ENCODE measurements at places on chromosomes 4 and X.

- no peak for DNase-seq
Observed at GRCh38 chrX:16828124-16828908, 41.8 kb downstream of the RBBP7 start.

DNA sequence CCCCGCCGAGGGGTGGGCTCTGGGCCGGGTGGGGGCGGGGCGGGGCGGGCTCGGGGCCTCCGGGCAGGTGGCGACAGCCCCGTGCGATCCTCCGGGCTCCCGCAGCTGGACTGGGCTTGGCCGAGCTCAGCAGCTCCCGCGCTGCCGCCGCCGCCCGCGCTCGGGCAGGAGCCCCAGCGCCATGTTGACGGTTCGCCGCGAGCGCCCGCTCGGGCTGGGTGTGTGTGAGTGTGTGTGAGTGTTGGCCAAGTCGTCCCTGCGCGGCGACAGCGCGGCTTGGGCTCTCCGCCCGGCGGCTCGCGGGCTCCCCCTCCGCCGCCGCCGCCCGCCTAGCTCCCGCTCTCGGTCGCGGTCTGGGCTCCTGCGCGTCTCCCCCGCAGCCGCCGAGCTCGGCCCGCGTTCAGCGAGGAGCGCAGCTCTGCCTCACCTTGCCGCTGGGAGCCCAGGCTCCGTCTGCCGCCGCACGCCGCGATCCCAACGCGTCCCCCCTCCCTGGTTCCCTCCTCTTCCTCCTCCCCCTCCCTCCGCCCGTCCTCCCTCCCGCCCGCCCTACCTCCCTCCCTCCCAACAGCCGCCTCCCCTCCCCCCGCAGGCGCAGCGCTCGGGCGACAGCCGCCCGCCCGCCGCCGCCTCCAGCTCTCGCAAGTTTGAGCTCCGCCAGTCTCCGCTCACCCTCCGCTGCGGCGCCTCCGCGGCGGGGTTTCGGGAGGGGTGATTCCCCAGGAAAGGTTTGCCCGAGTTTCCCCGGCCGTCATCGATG, at the start of gene BCOR:
Gene BCOR (minus strand): TSS at position 455 of the 760 bp plus-strand sequence. CDS start 20,029 bp downstream, outside the sequence.
- peak; percentile 39 for DNase-seq

DNA sequence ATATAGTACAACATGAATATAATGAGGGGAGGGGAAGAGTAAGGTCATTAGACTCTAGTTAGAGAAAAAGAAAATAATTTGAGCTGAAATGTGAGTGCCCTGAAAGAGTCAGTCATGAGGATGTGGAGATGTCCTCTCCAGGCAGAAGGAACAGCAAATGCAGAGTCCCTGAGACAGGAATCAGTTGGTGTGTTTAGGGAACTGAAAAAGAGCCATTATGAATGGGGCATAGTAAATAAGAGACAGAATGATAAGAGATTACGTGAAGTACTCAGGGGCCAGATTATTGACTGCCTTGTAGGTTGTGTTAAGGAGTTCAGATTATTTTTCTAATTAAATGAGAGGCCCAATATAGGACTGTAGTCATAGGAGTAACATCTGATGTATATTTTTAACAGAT, 147.0 kb downstream of the PDLIM5 start:
- DNase-seq = no peak

DNA sequence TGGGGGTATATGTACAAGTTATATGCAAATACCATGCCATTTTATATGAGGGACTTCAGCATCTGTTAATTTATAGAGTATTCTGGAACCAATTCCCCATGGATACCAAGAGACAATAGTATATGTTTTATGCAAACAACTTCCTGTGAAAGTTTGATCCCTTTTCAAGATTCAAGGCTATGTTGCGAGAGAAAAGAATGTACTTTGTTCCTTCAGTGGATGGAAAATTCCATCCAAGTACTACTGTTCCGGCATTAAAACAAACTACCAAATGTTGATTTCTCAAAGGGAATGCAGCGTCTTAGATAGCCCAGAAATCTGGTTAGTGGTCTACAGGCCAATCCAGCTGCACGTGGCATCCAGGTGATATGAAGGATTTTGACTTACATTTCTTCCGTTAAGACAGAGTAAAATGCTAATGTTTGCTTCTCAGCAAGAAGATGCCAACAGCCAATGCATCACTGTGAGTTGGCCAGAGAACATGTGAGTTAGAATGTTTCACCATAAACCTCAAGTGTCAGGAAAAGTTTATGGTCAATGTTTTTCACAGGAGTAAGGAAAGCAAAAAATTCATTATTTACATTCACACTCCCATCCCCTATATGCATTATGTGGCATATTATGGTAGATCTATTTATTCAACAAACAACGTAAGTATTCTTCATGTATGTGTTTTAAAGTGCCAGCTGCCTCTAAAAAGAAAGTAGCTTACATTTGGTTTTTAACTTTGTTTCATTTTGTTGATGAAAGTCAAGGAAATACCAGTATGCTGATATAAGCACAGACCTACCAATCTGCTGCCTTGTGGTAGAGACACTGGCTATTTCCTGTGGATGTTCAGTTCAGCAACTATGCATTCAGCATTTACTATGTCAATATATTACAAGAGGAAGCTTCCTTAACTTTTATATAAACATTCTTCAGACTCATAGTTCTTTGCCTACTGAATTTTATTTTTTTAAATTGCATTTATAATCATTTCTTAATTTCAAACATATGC, 44.4 kb downstream of the METTL14 start:
- DNase-seq = no peak

- DNase-seq = no peak
Observed at GRCh38 chrX:45233531-45233930, 32.9 kb upstream of the DIPK2B start.

- no peak for DNase-seq
Observed at GRCh38 chrX:69133921-69134542, 31.2 kb downstream of the PJA1 start.

DNA sequence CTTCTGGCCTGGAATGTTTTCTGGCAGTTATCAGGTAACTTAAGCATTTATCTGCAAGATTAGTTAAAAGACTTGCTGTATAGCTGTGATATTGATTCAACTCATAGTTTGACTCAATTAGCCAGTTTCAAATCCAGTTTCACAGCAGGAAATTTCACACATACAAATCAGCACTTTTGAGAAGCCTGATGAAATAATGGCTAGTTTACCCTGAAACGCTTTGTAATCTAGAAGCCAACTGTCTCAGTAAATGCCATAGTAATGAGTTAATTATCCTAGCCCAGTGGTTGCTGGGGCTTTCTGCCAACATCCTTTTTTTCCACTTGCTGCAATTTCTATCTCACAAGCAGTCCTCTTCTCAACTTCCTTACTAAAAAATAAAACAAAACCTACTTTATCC, 53.1 kb downstream of the ARHGEF38 start:
- DNase-seq = no peak

DNA sequence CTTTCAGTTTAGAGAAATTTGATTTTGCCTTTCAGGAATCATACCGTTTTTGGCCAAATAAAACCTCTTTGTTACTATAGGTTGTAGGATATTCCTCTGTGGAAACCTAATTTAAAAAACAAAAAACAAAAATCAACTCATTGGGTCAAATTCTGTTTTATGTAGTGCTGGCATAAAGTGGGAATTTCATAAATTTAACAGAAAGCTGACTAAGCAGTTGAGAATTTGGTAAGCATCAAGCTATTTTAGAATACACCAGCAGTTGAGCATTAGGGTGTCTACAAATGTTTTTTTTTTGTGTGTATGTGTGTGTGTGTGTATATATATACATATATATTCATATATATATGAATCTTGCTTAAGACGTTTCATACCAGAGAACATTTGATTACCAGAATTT, 47.4 kb downstream of the C4orf33 start:
- no peak for DNase-seq

DNA sequence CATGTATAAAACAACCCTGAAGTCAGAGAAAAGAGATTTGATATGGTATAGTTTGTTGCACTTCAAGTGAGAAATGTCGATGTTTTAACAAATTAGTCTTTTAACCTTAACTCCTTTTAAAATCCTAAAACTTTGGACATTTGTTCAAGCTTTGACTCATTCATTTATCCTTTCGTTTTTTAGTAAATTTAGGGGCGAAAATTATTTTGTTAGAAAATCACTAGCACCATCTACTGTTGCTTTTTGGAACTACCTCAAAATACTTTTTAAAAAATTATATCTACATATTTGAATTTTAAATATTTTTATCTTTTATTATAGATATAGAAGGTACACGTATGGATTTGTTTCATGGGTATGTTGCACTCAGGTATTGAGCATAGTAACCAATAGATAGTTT, 165.1 kb upstream of the POF1B start:
- DNase-seq = no peak

DNA sequence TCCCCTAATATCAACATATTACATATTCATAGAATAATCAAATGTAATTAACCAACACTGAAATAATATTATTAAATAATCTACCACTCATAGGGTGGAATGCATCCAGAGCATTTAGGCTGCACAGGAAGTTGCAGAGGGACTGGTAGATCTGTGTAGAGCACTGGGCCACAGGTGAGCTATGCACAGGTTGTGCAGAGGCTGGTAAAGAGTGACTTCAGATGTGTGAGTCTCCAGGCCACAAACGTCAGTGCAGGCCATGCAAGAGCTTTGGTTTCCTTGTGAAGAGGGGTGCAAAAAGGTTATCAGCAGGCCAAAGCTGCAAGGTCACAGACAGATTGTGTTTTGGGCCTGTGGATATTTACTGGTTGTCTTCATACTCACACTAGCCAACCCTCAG, 25.5 kb upstream of the MANBA start:
- no peak for DNase-seq

GRCh38 chr4:156191044-156191781, 237.5 kb upstream of the CTSO start:
- no peak for DNase-seq

GRCh38 chr4:127344071-127344470, 288.7 kb upstream of the INTU start:
- no peak for DNase-seq

DNA sequence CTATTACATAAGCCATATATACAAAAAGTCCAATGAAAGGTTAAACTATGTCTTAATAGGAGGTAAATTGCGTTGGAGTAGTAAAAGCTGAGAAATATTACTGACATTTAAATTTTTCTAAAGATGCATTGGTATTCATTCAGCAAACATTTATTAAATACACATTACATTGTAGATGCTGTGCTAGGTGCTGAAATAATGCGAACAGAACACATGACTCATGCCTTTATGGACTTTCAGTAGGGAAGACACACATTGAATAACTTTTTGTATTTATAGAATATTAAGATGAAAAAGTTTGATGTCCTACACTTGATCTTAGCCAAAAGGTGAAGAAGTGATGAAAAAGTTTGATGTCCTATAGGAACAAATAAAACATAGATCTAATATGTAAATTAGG, 871.1 kb upstream of the SLIT2 start:
- DNase-seq = no peak

DNA sequence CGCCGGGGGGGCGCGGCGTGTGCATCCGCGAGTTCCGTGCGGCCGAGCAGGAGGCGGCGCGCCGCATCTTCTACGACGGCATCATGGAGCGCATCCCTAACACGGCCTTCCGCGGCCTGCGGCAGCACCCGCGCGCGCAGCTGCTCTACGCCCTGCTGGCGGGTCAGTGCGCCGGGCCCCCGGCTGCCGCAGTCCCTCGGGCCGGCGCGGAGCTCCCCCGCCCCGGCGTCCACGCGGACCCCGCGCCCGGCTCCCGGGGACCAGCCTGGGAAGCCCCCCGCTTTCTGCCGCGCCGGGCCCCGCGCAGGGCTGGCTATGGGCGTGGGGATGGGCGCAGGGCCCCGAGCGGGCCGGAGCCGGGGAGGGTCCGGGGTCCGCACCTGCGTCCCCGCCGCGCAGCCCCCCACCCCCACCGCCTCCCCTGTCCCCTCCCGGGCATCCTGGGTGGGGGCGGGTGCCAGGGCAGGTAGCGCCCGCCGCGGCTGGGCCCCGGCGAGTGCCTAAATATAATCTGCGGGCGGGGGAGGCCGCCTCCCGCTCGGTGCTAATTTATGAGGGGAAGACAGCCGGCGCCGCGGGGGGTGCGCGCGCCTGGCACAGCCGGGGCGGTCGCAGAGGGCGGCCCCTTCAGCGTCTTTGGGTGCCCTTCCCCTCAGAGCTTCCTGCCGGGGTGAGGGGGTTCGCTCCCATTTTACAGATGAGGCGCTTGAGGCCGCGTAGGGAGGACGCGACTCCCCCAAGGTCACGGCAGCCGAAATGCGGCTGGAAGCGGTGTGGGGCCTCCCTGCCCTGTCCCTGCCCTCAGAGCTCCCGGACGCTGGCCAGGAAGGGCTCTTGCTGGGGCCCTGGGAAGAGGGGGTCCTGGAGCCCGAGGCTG, 837 bp downstream of the NAT8L start:
- DNase-seq = no peak

DNA sequence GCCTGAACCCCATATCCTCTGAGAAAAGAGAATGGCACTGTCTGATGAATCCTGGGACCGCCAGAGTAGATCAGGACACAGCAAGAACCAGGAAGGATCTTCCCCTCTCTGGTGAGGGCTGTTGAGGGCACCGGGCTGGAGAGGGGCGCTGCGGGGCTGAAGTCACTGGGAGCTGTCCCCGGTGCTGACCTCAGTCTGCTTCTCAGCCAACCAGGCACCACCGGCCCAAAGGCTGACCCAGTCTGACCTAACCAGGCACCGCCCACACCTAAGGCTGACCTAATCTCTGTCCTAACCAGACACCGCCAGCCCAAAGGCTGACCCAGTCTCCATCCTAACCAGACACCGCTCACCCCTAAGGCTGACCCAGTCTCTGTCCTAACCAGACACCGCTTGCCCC, 82.8 kb downstream of the CPZ start:
- DNase-seq = no peak

DNA sequence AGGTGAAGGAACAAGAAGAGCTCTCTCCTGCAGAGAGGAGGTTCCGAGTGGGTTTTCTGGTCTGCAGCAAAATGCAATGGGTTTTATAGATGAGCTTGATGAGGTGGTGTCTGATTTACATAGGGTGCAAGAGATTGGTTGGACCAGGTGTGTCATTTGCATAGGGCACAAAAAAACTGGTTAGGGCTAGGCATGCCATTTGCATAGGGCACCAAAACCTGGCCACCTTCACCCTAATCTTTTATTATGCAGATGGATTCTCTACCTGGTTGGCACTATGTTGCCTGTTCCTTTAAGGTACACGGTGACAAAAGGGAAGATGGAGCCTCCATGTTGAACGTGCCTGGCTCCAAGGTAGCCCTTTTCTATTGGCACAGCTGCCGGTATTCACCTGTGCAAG, 94.5 kb upstream of the PRKX start:
- DNase-seq = no peak

DNA sequence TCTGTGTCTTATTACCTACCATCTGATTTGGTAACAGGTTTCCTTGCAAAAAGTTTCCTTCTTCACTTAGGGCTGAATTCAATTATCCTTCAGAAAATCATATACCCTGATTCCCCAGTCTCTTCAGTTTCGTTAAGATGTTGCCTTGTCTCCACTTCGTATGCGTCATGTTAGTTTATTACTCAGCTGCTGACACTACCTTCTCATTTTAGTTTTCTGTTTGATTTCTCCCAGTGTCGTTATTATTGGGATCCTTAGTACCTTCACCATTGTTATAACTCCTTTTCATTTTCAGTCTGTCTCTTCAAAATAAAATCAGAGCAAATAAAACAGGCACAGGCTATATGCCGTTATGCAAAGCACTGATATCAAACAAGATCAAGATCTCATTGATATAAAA, 87.5 kb upstream of the RBPJ start:
- DNase-seq = no peak

GRCh38 chr4:1050486-1051213, 39.2 kb downstream of the FGFRL1 start:
- no peak for DNase-seq

GRCh38 chrX:14505648-14506047, 23.7 kb upstream of the GLRA2 start:
- DNase-seq = no peak

GRCh38 chrX:109463784-109464183, 18.1 kb downstream of the GUCY2F start:
- DNase-seq = no peak
